ENCODE measurements at places on chromosomes 13 and 19.

- H3K4me3 ChIP-seq: no peak overlapping the region
- DNase-seq: no peak
- no peaks in the 10 kb centered on the region for H3K36me3 ChIP-seq
- no peak overlapping the region for H3K27ac ChIP-seq
- no peaks in the 10 kb centered on the region for H3K4me1 ChIP-seq
These were observed 6.1 kb downstream of the SH2D3A start for GRCh38 chr19:6761053-6761676.

DNA sequence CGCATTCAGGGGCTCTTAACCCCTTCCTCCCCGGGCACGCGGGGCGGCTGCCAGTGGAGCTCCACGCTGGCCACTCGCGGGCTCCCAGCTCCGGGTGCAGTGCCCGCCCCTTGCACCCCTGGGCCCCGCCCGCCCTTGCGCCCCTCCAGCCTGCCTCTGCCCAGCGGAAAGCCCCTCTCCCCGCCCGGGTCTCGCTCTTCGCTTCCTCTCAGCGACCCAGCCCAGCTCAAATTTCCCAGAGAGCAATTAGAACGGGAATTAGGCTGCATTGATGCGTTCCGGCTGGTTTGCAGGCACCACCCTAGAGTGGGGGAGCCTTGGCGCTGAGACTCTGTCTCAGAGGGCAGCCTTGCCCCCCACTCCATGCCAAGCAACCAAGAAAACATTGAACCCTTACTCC is 1.8 kb upstream of the GSX1 start:
- no peak for DNase-seq
- peaks cover 12% of the 10 kb centered on the region for H3K4me1 ChIP-seq
- peaks cover 75% of the 10 kb centered on the region for H3K27me3 ChIP-seq
- no peaks in the 10 kb centered on the region for H3K36me3 ChIP-seq
- H3K4me3 ChIP-seq: peak overlapping the region; percentile 65

DNA sequence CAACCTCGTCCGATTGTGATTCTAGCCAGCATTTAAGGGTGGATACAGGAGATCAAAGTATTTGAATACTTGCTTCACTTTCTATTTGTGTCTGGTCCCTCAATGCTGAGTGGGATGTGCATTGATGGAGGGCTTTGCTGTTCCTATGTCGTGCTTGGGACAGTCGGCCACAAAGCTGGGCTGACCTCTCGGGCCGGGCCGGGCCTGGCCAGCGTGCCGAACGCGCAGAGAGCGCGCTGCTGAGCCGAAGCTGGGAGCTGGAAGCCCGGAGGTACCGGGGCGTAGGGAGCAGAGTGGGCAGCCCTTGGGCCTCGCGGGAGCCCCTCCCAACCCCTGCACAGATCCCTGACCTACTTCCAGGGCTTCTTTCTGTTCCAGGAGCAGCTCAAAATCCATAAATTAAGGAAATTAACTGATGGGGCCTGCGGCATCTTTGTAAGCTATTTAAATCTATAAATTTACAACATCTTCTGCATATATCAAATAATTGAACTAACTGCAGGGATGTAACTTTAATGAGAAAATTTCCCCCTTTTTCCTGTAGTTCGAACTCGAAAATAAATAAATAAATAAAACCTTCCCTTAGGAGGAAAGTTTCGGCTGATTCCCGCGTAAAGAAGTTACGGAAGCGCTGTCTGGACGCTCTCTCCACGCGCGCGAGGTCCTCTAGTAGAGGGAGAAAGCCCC is 1.8 kb upstream of the KCTD15 start:
- H3K4me1 ChIP-seq: peaks cover 7% of the 10 kb centered on the region
- peak overlapping the region; percentile 99 for H3K4me3 ChIP-seq
- no peaks in the 10 kb centered on the region for H3K27me3 ChIP-seq
- H3K36me3 ChIP-seq: no peaks in the 10 kb centered on the region
- no peak for DNase-seq
- peak overlapping the region; percentile 99 for H3K27ac ChIP-seq

GRCh38 chr13:51942189-51942588 is 69.1 kb downstream of the ATP7B start:
- no peaks in the 10 kb centered on the region for H3K4me1 ChIP-seq
- no peaks in the 10 kb centered on the region for H3K36me3 ChIP-seq
- H3K27ac ChIP-seq: no peak overlapping the region
- H3K27me3 ChIP-seq: no peaks in the 10 kb centered on the region
- no peak for DNase-seq

DNA sequence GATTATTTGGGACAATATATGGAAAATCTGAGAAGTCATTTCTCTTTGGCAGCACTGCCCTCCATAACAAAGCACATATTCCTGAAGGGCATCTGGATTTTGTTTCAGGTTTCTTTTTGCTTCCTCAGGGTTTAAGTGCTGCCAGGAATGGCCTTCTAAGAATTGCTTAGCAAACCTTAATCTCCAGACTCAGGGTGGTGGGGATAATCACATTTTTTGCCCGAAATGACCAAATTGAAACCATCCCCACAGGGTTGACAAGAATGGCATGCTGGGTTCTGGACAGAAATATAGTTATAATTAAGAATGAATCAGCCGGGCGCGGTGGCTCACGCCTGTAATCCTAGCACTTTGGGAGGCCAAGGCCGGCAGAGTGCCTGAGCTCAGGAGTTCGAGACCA is 6.4 kb upstream of the CDADC1 start:
- no peak overlapping the region for H3K4me3 ChIP-seq
- H3K36me3 ChIP-seq: no peaks in the 10 kb centered on the region
- no peak for DNase-seq
- H3K4me1 ChIP-seq: no peaks in the 10 kb centered on the region
- H3K27me3 ChIP-seq: no peaks in the 10 kb centered on the region
